Esophagus mucosa (tissue), 1 donor: ENCODE measurements at places on chromosomes 12 and 14. TPM values are rescaled to one million over a fixed set of nuclear protein-coding genes. Genes with fewer than 3 reads are reported as not detected.

FBXO33 gene
- 4.1 TPM for total RNA-seq

- no peak for ATAC-seq
Observed at GRCh38 chr12:121801595-121802484, 2.0 kb upstream of the SETD1B start.

TOMM20L gene
- total RNA-seq = not detected

GRCh38 chr12:28543021-28543890, 353.0 kb downstream of the CCDC91 start:
- ATAC-seq = no peak

DNA sequence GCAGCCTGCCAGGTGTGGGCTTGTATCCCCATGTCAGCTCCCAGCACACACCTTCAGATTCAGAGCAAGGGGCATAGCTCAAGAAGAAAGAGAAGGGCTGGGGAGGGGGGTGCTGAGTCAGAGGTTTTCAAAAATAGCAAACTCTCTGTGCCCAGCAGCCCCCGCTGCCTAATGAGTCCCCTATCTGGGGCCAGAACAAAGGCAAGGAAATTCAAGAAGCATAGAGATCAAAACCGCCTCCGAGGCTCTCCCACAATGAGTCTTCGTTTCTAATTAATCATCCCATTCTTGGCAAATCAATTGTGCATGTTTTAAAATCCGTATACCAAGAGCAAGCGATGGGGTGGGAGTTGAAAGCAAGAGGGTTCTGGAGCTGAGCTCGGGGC, 19.5 kb upstream of the CMKLR1 start:
- no peak for ATAC-seq
